ENCODE measurements at places on chromosomes 2 and 18.

GRCh38 chr2:154681741-154682140 lies 16.8 kb upstream of the KCNJ3 start:
- no peak for DNase-seq

GRCh38 chr2:56757884-56758545 lies 574.2 kb downstream of the CCDC85A start:
- no peak for DNase-seq

GRCh38 chr2:236127010-236127409 lies 41.2 kb downstream of the GBX2 start:
- no peak for DNase-seq

- no peak for DNase-seq
Measured at GRCh38 chr2:144052083-144052482, 467.8 kb downstream of the ZEB2 start.

DNA sequence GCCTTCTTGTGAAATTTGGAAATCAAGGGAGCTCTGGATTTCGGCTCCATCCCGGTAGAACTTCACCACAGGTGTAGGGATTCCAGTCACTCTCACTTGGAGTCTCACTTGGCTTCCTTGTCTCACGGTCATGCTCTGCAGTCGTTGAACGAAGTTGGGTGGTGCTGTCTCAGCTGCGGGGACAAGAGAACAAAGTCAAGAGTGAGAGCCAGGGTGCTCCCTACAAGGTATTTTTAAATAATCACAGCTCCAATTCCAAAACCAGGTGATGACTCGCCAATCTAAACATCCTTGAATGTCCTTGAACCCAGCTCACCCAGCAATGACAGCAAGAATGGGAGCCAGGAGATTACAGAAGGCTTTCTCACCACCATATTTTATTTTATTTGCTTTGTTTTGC lies 6.7 kb downstream of the TTN start:
- no peak for DNase-seq

GRCh38 chr2:37153224-37153623 lies 3.6 kb downstream of the EIF2AK2 start:
- DNase-seq: no peak

- no peak for DNase-seq
Measured at GRCh38 chr2:64481665-64482064, 27.7 kb downstream of the LGALSL start.

DNA sequence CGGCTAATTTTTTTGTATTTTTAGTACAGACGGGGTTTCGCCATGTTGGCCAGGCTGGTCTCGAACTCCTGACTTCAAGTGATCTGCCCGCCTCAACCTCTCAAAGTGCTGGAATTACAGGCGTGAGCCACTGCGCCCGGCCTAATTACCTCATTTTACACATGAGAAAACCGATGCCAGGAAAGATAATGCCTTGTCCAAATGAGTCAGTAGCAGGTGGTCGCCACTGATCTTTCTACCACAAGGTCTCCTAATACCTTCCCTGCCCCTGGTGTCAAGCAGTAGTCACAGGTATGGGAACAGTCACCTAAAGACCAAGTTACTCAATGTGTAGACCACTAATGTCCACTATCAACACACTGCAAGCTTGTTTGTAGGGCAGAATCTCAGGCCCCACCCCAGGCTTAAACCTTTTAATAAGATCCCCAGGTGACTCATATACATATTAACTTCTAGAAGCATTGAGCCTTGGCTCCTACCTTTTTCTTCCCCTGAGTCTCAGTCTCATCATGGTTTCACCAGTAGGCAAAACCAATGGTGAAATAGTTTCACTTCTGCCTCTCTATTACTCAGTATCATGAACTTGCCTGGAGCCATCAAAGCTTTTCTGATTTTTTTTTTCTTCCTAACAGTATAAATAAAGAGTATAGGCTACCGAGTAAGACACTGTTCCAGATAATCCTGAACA lies 6.9 kb upstream of the EPB41L5 start:
- DNase-seq: no peak

DNA sequence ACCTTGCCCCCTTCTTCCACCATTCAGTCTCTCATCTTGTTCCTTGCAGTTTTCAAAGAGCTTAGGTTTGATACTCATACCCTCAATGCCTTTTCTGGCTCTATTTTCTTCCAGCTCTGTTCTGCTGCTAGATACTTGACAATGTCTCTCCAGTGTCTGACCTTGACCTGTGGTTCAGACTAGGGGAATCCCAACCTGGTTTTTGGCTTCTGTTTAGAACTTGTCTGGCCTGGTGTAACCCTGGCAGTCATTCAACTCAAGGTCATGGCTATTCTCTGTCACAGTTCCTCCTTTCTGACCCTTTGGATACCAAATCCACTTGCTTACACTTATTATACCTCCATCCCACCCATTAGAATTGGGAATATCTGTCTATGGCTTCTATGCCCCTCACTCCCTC lies 31.8 kb upstream of the IMP4 start:
- DNase-seq: no peak

DNA sequence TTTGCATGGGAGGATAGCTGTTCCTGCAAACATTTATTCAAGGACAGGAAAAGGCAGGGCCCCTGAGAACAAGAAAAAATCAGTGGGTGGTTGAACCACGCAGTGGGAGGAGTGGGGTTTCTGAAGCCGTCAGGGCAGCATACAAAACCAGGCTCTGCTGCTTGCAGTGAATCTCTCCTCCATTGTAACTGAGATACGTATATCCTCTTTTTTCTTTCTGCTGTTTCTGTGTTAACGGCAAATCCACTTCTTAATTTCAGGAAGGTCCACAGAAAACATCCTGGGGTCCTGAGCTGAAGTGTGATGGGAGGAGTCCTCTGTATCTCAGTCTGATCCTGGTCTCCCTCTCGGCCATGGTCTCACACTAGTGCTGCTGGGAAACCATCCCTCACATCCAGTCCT lies 27.2 kb upstream of the KCNF1 start:
- DNase-seq: no peak

GRCh38 chr2:1745171-1746023 lies 1.1 kb upstream of the PXDN start:
- DNase-seq: no peak

DNA sequence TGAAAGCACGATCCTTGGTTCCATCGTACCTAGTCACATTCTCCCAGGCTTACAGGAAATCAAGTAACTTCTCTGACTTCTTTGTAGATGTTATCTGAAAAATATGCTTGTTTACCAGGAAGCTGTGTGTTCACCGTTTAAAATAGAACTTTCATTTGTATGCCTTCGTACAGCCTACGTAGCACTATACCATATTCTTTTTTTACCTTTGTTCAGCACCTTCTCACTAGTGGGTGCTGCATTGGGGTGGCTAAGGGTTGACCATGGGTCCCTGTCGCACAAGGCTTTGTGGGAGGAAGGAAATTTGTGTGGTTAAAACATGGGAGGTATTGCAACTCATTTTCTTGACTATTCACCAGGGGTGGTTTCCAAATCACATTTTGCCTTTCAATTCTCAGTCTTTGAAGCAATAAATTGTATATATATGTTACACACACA lies 16.6 kb downstream of the MALT1 start:
- DNase-seq: no peak

GRCh38 chr18:46466234-46467160 lies 190.5 kb downstream of the LOXHD1 start:
- DNase-seq: no peak
